Hematopoietic multipotent progenitor cell (in vitro differentiated cells): ENCODE measurements at places on chromosomes 5 and 9. TPM values are rescaled to one million over a fixed set of nuclear protein-coding genes. Genes with fewer than 3 reads are reported as not detected.

- no peak for DNase-seq
Measured at GRCh38 chr9:121640076-121640475, 11.4 kb upstream of the DAB2IP start.

DNA sequence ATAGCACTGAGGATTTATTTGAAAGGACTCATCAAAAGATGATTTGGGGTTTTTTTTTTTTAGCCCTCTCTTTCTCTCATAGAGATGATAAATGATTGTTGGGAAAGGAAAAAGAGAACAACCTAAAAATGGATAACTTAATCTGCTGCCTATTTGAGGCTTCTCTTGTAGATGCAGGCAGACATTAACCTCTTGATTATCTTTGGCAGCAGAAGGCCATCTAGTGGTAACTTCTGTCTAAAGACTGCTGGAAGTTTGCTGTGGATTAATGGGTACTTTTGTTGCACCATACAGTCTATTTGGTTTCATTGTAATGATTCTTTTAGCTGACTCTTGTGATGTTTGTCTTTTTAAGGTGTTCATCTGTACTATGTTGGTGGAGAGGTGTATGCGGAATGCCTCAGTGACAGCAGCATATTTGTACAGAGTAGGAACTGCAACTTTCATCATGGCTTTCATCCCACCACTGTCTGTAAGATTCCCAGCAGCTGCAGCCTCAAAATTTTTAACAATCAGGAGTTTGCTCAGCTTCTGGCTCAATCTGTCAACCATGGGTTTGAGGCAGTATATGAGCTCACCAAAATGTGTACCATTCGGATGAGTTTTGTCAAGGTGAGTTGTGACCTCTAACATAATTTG lies 18.8 kb downstream of the SMIM32 start:
- peak; percentile 30 for DNase-seq

Gene CSF1R
- total RNA-seq, result 3.2 TPM

- DNase-seq, result no peak
Measured at GRCh38 chr9:111974092-111974681, 77.6 kb downstream of the UGCG start.

GRCh38 chr5:87582149-87582548 lies 169.4 kb upstream of the CCNH start:
- no peak for DNase-seq

DNA sequence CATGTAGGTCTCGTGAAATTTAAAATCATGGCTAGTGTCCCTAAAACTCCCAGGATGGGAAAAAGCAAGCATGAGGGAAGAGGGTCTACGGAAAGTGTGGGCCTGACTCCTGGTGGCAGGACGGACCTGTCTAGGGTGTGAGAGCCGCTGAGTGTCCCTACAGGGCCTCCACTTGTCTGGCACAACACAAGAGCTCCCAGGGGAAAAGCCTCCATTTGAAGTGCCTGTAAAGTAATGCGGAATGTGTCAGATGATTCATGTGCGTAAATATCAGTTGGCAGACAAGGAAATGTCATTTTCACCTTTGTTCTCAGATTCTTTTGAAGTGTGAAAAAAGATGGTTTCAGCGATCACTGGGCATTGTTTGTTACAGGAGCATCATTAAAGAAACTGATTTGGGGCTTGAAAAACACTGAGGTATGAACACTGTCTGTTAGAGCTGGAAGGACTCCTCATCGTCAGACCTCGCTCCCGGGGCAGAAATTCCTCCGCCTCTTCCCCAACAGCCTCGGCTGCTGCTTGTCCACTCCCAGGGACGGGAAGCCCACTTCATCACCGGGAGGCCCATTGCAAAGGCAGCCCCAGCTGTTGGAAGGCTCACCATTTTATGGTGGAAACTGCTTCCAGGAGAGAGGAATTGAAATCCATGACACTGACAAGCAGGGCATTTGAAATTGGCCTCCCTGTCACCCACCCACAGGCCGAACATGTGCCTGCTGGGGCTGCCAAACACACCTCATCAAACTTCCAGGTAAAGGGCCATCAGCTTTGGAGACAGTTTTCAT lies 240.8 kb downstream of the FSTL4 start:
- DNase-seq, result no peak

- no peak for DNase-seq
Measured at GRCh38 chr9:2634818-2635217, 13.2 kb downstream of the VLDLR start.
